Activated gamma-delta T cell treated with Interleukin-2 at 50 U/mL for 16 hours (primary cell): ENCODE measurements at places on chromosomes 11 and 22.

DNA sequence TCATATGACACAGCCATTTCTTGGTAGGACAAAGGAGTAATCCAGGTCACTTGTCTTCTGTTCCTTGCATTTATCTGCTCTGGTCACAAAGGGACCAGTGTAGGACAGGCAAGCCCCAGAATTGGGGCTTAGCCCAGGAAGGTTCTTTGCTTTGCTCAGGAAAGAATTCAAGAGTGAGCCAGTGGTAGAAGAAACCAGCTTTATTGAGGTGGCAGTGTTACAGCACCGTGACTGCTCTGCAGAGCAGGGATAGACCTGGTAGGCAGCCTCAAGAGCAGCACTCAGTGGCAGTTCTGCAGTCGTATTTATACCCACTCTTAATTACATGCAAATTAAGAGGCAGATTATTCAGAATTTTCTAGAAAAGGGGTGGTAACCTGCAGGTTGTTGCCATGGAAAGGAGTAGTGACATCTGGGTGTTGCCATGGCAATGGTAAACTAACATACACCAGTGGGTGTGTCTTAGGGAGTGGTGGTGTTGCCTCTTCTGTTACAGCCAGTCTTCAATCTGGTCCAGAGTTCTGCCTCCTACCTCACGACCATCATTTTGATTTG, 84.9 kb upstream of the RAB1B start:
- no peak for DNase-seq

DNA sequence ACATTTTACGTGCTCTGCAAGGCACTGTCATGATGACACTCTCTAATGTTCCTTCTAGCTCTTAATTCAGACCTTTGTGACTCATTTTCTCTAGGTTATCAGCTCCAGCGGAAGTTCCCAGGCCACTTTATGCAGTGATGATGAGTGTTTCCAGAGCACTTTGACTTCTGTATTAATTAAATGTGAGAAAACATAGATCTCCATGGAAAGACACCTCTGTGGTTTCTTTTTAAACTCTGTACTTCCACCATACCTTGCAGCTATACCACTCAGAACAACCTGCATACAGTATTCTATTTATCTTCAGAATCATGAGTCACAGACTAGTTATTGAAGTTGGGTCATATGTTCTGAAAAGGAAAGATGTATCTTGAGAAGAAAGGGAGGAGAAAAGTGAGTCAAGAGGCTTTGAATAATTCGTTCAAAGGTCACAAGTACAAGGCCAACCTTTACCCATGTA, 175.6 kb upstream of the TENM4 start:
- DNase-seq: no peak

DNA sequence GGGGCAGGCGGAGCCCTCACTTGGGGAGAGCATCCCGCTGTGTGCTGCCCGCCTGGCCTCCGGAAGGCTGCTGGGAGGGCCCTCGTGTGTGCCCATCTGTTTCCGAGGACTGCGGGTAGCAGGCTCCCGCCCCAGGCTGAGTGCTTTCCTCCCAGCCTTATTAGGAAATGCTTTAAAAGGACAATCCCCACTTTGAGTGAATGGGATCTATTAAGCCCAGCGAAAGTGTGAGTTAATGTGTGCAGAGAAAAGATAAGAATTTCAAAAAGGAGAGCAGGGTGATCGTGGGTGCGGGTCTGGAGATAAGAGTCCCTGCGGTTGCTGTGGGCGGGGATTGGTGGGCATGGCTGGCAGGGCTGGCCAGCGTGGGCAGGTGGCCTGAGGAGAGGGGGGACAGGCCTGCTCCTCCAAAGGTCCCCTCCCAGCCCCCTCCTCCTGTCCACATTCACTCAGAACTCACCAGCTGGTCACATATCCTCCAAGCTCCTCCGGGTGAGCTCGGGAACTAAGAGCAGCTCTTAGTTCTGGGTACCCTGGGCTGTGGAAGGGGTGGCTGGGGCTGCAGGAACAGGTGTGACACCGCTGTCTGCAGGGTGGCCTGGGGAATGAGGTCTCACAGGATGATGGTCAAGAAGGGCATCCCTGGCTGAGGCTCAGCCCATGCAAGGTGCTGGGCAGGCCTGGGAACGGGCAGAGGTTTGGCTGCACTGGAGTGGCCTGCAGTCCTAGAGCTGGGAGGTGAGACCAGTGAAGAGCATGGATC, 1260.3 kb downstream of the BRD1 start:
- DNase-seq: no peak

GRCh38 chr22:32932176-32932575, 126.0 kb downstream of the SYN3 start:
- DNase-seq: no peak

DNA sequence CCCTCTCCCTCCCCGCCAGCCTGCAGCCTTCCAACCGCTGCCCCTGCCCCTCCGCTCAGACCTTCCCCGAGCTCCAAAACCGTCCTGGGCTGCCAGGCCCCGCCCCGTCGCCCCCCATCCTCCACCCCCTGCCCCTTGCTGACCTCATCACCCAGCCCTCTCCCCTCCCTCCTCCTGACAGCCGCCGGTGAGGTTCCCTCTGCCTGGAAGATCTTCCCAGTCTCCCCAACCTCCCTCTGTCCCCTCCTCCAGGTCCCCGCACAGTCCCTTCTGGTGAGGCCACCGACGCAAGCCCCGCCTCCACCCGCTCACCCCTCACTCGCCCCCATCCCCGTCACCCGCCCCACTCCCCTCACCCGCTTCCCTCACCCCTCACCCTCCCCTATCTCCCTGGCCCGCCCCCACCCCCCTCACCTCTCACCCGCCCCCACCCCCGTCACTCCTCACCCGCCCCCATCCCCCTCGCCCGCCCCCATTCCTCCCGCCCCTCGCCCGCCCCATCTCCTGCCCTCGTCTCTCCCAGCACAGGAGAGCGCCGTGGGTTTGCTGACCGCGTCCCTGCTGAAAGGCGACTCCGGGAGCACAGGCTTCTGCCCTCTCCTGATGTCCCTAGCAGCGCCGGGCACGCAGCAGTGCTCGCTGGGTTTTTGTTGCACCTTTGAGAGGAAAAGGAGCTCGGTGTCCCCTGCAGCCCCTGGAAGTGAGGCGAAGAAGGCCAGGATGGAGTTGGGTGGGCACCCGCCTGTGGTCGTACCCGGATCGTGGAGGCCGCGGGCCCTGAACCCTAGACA, 16.4 kb upstream of the UPK3A start:
- DNase-seq: no peak

GRCh38 chr22:21916309-21916918, 36.2 kb downstream of the PPM1F start:
- DNase-seq: no peak

GRCh38 chr11:92556431-92556830, 331.8 kb downstream of the FAT3 start:
- no peak for DNase-seq

DNA sequence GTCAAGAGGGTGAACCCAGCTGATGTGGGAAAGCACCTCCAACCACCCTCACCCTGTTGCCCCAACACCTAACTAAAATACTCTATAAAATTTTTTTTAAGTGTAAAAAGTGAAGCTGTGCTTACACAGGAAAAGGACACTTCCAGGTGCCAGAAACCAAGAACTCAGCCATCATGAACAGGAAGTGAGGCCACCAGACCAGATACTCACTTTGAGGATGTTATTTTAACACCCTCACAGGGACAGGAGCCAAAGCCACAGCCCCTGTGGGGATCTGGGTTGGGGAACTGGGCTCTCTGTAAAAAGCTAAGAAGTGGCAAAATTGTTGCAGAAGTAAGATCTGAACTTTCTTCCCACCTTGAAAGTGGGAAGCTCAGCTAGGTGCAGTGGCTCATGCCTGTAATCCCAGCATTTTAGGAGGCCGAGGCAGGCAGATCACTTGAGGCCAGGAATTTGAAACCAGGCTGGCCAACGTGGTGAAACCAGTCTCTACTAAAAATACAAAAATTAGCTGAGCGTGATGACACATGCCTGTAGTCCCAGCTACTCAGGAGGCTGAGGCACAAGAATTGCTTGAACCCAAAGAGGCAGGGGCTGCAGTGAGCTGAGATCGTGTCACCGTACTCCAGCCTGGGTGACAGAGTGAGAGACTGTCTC, 3.8 kb downstream of the RSPH14 start:
- DNase-seq: peak; percentile 64

DNA sequence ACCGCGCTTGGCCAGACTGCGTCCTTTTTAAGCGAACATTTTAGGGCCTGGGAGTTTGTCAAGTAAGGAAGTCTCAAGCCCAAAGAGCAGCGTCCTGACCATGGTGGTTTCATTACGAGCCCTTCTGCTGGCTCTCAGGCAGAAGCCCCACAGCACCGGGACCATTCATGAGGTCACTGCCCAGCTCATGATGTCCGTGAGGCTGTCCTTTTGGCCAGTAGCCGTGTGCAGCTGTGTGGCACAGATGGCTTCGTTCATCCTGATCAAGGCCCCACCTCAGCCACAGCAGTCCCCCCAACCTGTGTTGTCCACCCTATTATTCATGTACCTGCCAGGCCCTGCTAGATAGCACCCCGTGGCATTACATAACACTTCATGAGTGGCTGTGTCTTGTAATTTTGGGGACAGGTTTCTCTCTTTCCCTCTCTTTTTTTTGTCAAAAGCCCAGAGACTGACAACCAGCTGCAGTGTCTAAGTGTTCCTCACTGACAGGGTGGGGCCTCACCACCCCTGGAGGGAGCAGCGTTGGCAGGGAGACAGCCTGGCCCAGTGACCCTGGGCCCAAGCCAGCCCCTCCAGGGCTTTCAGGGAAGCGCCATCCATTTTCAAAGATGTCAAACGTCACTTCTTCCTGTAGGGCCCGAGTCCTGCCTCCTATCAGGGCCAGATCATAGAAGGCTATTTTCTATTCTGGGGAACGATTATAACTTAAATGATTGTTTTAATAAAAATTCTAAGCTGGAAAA, 21.8 kb upstream of the CABP7 start:
- DNase-seq: no peak

DNA sequence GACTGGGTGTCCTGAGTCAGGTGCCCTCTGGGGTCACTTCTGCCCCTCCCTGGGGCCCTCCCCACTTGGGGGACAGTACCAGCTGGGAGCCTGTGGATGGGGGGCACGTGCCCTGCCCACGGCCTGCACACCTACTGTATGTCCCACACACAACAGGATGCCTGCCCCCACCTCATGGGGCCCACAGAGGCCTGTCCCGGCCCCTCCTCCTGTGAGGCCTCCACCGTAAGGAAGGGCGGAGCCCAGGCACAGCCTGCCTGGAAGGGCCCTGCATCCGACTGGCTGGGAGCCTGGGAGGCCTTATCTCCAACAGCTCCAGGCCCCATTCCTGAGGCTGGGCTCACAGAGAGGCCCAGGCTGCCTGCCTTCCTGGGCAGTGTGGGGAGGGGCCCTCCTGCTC, 47.8 kb downstream of the BRSK2 start:
- DNase-seq: no peak

- no peak for DNase-seq
Measured at GRCh38 chr11:13324141-13324540, 46.6 kb downstream of the BMAL1 start.
